Thymus (tissue), 14 donors: ENCODE measurements at places on chromosomes 3 and 15. TPM values are rescaled to one million over a fixed set of nuclear protein-coding genes. Genes with fewer than 3 reads are reported as not detected.

Gene KLF15
- 7.6 TPM for polyA plus RNA-seq

Gene ASB14
- not detected for polyA plus RNA-seq

GRCh38 chr15:67331676-67332075 is 77.1 kb downstream of the IQCH start:
- no peak overlapping the region for H3K27ac ChIP-seq
- no peak for DNase-seq
- H3K4me1 ChIP-seq, result no peaks in the 10 kb centered on the region
- no peak overlapping the region for H3K4me3 ChIP-seq

DNA sequence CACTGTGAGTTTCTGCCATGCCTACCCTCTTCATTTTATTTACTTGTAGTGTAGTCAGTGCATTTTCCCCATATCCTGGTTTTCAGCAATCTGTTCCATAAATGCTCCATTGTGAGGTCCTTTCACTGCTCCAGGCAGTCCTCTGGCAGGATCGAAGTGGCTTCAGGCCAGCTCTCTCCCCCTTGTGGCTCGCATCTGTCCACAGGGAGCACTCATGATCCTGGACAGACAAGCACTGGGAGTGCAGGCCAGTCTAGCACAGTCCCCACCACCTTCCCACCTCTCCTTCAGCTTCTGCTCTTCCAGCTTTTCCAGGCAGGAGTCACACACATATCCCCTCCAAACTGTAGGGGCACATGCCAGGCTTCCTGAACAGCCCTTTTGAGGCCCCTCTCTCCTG is 173.6 kb downstream of the PPM1L start:
- H3K27ac ChIP-seq, result no peak overlapping the region
- DNase-seq, result no peak
- no peaks in the 10 kb centered on the region for H3K36me3 ChIP-seq

- no peaks in the 10 kb centered on the region for H3K4me1 ChIP-seq
- peak; percentile 51 for DNase-seq
- no peak overlapping the region for H3K4me3 ChIP-seq
- no peaks in the 10 kb centered on the region for H3K27me3 ChIP-seq
- H3K36me3 ChIP-seq, result no peaks in the 10 kb centered on the region
Observed at GRCh38 chr3:17233398-17233800, 348.6 kb downstream of the PLCL2 start.
